Spinal cord (tissue), 10 donors: ENCODE measurements at places on chromosomes 1 and 21. TPM values are rescaled to one million over a fixed set of nuclear protein-coding genes. Genes with fewer than 3 reads are reported as not detected.

DNA sequence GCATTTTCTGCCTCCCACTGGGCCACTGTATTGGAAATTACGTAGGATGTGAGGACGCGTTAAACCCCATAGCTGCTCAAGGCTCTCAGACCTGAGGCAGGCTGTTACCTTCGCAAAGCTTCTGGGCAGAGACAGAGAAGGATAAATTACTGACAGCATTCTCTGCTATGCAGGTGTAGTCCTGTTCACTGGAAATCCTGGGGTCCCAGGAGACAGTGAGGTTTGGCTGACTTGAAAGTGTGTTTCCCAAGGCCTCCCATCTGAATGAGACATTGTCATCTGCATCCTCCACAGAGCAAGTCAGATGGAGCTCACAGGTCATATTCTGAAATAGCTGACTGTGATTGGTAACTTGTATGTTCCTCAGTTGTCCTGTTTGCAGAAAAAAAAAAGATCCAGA, 32.0 kb downstream of the SLAMF6 start:
- no peak for DNase-seq

GRCh38 chr21:27017246-27017645, 50.4 kb upstream of the ADAMTS5 start:
- no peak for DNase-seq

DNA sequence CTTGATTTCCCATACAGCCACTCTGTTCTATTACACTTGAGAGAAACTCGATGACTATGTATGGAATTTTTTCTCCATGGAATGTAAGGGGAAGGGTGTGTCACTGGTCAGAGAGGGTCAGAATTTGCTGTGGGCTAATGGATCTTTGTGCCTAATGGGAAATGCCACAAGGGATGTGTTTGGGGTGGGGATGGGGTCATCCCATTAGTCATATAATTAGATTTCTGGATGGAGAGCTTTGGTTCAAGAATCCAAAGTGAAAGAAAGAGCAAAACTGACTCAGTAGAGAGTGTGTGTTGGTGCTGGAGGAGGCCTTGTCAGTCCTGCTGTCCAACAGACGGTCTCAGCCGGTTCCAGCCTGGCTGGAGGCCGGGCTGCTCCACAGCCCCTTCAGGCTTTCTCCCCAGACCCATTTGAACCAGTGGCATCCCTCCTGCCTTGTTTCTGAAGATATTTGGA, 86.4 kb downstream of the LAMC2 start:
- DNase-seq: no peak

- DNase-seq: no peak
Measured at GRCh38 chr1:171833091-171833825, 8.0 kb upstream of the DNM3 start.

GRCh38 chr1:248576260-248576980, 1.9 kb upstream of the OR2T34 start:
- no peak for DNase-seq

GRCh38 chr1:233109096-233109495, 158.7 kb downstream of the NTPCR start:
- no peak for DNase-seq

DNA sequence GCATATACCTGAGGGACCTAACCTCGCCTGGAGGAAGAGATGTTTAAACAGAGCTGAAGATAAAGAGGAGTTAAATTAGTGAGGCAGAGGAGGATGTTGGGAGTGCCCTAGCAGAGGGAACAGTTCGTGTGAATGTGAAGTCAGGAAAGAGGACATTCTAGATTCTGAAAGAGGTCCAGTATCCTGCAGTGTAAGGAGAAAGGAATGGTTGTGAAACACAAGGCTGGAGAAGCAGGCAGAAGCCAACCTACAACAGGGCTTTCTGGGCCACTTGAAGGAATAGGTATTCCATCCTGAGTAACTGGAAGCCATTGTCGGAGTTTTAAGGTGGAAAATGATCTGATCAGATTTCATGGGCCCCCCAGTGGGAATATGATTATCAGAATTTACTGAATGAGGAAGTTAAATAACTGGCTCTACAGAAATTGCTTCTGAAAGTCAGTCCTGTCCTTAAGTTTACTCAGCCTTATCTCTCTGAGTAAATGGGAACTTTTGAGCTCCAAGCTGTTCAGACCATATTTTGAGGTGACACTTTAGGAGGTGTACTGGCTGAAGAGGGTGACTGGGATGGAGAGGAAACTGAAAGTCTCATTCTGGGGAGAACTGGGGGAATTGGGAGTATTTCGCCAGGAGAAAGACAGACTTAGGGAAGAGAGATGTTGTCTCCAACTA, 24.4 kb upstream of the FAAH start:
- DNase-seq: no peak

GRCh38 chr1:186297439-186298045, 77.5 kb downstream of the TPR start:
- DNase-seq: no peak

GRCh38 chr1:216332462-216332861, 90.8 kb downstream of the USH2A start:
- no peak for DNase-seq

Gene SLC1A7
- not detected for total RNA-seq

Gene DIO1
- total RNA-seq: 0.11 TPM

Gene SLC44A3
- total RNA-seq: 8.3 TPM

Gene FAM72C
- total RNA-seq: 1.2 TPM
